ENCODE measurements at places on chromosomes 3 and 15.
A peak's percentile ranks its signal among the peaks of the same experiment; 100 is the strongest.

- DNase-seq = no peak
Measured at GRCh38 chr3:115855911-115856310, 232.6 kb downstream of the GAP43 start.

- DNase-seq = no peak
Measured at GRCh38 chr3:143482106-143483088, 362.8 kb downstream of the CHST2 start.

DNA sequence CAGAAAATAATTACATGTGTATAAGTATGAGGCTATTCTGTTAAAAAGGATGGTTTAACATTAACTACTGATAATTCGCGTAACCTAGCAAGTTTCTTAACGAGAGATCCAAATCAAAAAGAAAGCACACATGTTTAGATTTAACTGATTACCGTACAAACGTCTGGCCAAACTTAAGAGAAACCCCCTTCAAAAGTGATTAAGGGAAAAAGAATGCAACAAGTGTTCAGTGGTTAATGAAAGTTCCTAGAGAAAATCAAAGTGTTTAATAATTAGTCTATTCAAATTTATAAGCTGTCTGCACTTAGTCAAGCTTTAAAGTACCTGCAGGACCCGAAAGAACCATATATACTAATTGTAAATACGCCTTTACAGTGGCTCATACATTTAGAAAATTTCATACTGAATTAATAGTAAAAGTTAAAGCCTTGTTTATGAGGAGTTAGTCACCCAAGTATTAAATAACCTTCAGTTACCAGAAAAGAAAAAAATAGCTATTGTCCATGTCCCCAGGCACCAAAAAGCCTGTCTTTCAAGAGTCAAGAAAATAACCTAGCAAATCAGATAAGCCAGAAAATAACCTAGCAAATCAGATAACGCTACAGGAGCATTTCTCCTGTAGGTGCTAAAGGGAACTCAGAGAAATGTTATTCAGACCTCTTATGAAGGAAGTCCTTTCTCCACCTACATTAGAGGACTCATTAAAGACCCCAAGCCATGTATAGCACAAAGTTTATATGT is 34.6 kb downstream of the ZNF589 start:
- DNase-seq = no peak

- DNase-seq = no peak
Measured at GRCh38 chr3:154875142-154875541, 205.0 kb upstream of the MME start.

DNA sequence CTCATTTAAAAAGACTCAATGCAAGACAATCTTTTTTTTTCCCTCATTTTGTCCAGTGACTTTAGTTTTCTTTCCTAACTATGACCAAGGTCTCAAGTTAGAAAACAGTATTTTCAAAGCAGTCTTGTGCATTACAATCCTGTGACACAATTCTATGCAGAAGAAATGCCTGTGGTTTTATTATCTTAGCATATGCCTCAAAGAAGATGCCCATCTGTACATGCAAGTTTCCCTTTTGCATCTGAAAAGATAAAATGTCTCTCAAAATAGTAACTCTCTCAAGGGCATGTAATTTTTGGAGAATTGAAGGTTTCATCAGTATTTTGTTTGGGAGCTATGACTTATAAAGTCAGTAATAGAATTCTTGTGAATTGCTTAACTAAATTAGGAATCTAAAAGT is 292.0 kb upstream of the SUCLG2 start:
- DNase-seq = no peak

DNA sequence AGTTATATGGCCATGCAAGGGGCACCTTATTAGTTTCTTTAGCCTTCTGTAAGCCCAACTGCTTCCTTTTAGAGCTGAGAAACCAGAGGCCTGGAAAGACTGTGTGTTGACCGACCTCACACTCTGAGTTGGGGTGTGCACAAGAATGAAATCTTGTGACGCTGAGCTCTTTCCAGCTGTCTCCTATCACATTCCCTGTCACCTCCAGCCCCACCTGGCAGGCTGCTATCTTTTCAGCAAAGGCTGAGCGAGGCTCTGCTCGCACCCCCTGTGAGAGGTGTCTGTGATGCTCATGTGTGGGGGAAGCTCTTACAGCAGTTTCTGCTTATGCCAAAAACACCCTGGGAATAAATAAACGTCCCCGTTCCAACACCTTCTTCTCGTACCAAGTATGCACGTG is 27.0 kb upstream of the LPP start:
- no peak for DNase-seq

DNA sequence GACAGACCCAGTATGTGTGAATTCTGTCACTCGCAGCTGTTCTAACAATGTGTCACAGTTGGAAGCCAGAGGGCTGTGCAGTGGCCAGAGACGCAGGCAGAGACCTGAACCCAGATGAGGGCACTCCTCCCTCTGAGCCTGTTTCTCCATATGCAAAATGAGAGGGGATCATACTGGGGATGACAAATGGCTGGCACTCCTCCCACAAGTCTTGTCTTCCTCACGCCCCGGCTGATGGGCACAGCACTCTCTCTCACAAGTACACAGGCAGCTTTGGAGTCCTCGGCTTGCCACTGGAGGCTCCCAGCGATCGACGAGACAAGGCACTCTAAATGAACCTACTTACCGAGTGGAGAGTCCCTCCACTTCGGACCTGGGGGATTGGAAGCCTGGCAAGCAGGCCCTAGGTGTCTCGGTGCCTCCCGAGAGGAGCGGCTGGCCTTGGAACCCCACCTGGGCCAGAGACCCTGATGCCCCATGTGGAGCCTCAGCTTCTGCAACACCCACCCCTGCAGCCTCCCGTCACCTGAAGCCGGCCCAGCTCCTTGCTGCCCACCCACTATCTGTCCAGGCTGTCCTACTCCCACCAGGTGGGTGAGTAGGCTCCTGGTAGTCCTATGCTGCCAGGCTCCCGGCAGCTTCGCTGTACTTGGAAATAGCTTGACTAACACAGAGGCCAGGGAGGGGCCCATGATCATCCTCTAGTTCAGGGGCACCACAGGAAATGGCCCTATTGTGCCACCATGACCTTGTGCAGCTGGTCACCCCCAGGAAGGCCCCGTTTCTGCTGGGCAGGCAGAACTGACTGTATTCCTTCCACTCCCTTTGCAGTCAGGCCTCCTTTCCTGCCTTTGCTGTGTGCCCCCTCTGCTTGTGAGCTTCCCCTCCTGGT is 65.0 kb upstream of the IQSEC1 start:
- peak; percentile 53 for DNase-seq

GRCh38 chr15:99476413-99477222 is 89.2 kb upstream of the MEF2A start:
- peak; percentile 32 for DNase-seq

Measured in NCI-H69 (cell line).